DMS153 (cell line): ENCODE measurements at places on chromosomes 7 and 10.
A peak's percentile ranks its signal among the peaks of the same experiment; 100 is the strongest.

DNA sequence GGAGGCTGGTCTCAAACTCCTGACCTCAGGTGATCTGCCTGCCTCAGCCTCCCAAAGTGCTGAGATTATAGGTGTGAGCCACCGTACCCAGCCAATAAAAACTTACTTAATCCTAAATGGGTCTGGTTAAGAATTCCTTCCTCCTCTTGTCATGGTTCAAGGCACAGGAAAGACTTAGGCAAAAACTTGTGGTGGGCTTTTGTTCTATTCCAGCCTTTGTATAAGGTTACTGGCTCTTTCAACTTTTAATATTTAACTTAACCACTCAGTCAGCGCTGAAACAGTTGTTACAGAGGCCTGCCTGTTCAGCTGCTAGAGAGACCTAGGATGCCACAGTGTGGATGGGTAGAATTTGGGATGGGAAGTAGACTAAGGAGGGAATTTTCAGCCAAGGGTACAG, 28.1 kb upstream of the GARS1 start:
- no peak for DNase-seq

DNA sequence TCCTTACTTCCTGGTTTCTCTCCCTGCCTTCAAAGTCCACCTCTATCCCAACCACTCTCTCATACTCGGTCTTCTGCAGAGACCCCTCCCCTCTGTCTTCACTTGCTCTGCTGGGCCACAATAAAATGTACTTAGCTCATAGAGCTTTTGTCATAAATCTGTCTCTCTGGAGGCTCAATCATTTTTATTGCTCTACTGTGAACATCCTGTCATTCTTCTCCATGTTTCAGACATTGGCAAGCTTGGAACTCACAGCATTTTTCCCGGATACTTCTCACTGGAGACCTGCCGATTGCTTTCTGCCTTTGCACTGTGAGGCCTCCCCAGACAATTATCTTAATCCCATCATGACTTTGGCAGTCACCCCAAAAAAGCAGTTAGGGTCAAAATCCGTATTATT, 192.3 kb upstream of the ZMIZ1 start:
- peak; percentile 51 for DNase-seq

GRCh38 chr7:48173756-48174382, 2.6 kb downstream of the ABCA13 start:
- DNase-seq: no peak

GRCh38 chr7:132419542-132419941, 156.7 kb downstream of the PLXNA4 start:
- DNase-seq: no peak

DNA sequence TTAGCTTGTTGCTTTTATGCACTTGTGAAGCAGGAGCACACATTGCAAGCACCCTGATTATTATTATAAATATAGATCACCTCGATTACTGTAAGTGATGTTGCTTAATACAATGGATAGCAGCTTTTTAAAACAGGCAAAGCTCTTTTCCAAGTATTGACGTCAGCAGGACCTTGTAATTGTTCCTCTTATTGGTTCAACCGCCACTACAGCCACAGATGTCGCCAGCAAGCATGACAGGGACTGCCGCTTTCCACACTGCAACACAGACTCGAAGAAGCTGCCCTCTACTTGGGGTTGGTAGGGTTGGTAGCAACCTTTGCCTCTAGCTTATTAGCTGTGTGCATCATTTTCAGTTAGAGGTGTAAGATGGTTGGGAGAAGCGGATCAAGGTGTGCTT, 167.6 kb downstream of the ZNF365 start:
- no peak for DNase-seq

GRCh38 chr7:27106181-27106900, 3.9 kb upstream of the HOXA2 start:
- DNase-seq: no peak

GRCh38 chr10:93080350-93081046, 6.8 kb downstream of the CYP26A1 start:
- DNase-seq: peak; percentile 3
